ENCODE measurements at places on chromosomes 5 and 9. TPM values are rescaled to one million over a fixed set of nuclear protein-coding genes. Genes with fewer than 3 reads are reported as not detected.
A peak's percentile ranks its signal among the peaks of the same experiment; 100 is the strongest.

CHSY3 gene
- total RNA-seq: 6.7 TPM

DNA sequence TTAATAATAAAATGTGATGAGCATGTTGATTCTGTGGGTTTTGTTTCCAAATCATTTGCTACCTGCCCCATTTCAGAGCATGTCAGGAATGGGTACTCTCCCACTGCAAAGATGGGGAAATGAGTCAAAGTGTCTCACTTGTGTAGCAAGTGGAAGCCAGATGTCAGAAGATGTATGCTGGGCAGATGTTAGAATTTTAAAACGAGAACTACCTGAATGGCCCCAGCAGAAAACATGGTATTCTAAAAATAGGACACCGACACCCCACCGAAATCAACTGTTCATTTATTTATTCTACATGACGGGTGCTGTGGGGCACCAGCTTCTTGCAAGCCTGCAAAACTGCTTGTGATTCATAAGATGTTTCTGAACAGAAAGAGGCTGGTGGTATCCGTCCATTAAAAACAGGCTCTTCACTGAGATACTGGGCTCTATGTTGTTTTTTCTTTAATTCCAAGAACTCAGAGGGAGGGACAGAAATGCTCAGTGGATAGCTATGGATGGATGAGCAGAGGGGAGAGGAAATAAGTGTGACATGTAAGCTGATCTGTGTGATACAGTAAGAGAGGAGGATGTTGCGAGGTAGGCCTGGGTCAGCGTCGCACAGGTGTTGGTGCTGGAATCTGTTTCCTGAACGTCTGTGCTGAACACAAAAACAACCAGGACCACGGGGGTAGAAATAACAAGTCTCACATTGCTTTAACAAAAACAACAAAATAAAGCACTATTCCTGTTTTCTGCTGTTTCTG lies 157.2 kb downstream of the EFNA5 start:
- no peak overlapping the region for H3K4me3 ChIP-seq
- peaks cover 5% of the 10 kb centered on the region for H3K4me1 ChIP-seq
- DNase-seq: no peak
- no peaks in the 10 kb centered on the region for H3K27me3 ChIP-seq
- H3K27ac ChIP-seq: no peak overlapping the region
- H3K36me3 ChIP-seq: no peaks in the 10 kb centered on the region

DNA sequence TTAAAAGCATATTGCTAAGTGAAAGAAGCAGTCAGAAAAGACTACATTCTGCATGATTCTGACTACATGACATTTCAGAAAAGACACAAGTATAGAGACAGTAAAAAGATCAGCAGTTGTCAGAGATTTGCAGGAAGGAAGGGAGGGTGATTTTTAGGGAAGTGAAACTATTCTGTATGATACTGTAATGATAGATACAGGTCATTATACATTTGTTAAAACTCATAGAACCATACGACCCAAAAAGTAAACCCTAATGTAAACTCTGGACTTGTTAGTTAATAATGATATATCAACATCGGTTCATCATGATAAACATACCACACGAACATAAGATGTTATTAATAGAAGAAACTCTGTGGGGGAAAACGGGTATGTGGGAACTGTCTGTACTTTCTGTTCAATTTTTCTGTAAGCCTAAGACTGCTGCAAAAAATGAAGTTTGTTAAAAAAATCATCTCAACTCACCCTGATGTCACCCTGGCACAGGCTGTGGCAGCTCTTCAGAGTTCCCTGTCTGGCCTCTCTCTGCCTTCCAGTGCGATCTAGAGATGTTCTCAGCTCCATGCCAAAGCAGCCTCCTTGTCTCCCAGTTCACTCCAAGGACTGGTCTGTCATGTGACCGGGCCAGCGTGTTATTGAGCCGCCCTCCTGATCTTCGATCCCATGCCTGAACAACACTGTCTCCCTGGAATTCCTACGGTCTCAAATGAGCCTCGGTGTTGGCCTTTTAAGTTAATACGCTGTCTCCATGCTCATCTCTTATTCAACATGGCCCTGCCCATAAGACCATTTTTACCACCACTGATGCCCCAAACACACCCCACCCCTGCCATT lies 35.4 kb downstream of the PRLR start:
- no peak for DNase-seq
- no peak overlapping the region for H3K27ac ChIP-seq
- H3K36me3 ChIP-seq: no peaks in the 10 kb centered on the region
- no peak overlapping the region for H3K4me3 ChIP-seq
- no peaks in the 10 kb centered on the region for H3K27me3 ChIP-seq

GRCh38 chr9:80417211-80417773 lies 845.5 kb downstream of the TLE4 start:
- no peaks in the 10 kb centered on the region for H3K36me3 ChIP-seq
- H3K27ac ChIP-seq: no peak overlapping the region
- no peak for DNase-seq
- no peaks in the 10 kb centered on the region for H3K4me1 ChIP-seq
- no peaks in the 10 kb centered on the region for H3K27me3 ChIP-seq

DNA sequence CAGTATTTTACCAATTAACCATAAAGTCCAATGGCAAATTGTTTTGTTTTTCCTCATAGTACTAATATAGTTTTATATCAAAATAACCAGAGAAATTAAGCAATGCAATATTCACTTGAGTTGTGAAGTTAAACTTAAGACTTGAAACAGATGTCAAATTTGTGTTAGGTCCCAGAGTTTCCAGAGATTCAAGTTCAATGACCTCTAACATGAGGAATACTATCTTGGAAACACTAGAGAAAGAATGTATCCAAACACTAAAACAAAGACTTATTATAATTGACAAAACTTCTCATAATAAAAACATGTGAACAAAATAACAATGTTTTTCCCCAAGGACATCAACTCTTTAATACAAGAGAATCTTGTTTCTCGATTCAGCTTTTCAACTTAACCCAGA lies 18.0 kb downstream of the SUSD1 start:
- H3K27me3 ChIP-seq: no peaks in the 10 kb centered on the region
- H3K27ac ChIP-seq: no peak overlapping the region
- no peak for DNase-seq
- no peaks in the 10 kb centered on the region for H3K36me3 ChIP-seq
- H3K4me3 ChIP-seq: no peak overlapping the region
- H3K4me1 ChIP-seq: no peaks in the 10 kb centered on the region

- H3K27me3 ChIP-seq: peaks cover 98% of the 10 kb centered on the region
- no peak overlapping the region for H3K4me3 ChIP-seq
- H3K36me3 ChIP-seq: no peaks in the 10 kb centered on the region
- H3K27ac ChIP-seq: no peak overlapping the region
- peak; percentile 45 for DNase-seq
Observed at GRCh38 chr9:16868701-16869100, 1.8 kb downstream of the BNC2 start.

ZDHHC11 gene
- 12.7 TPM for total RNA-seq

FBXL7 gene
- total RNA-seq: 19.0 TPM

DNA sequence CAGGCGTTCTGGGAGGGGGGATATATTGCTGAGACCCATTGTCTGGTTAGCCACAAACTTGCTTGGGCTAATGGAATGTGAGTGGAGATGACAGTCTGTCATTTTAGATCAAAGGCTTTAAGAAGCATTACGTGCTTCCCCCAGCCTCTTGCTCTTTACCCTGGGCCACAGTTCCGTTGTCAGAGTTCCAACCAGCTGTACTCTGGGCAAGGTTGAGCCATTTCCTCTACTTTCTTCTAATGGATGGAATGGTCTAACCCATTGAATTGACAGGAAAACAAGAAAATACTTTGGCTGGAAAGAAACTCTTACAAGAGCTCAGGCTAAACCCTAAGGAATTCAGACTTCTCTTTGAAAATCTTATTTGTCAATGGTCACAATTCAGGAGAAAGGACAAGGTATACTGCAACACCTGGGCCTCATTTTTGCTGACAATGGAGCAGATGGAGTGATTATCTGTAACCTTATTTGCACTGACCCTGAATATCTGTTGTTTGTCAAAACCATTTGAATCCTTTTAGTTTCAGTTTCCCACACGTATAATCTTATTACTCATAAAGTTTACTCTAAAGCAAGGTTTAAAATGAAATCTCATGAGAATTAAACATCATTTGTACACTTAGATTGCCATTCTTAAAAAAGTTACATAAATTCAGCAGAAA lies 231.4 kb downstream of the PDE4D start:
- no peak overlapping the region for H3K27ac ChIP-seq
- no peak overlapping the region for H3K4me3 ChIP-seq
- no peaks in the 10 kb centered on the region for H3K36me3 ChIP-seq
- H3K4me1 ChIP-seq: peaks cover 7% of the 10 kb centered on the region

TSSK1B gene
- 0.14 TPM for total RNA-seq

GRCh38 chr9:88258024-88258423 lies 119.7 kb upstream of the SPATA31C2 start:
- peak; percentile 17 for DNase-seq
- H3K27me3 ChIP-seq: no peaks in the 10 kb centered on the region
- H3K27ac ChIP-seq: peak overlapping the region; percentile 4
- no peaks in the 10 kb centered on the region for H3K36me3 ChIP-seq

NKD2 gene
- total RNA-seq: 4.4 TPM

DNA sequence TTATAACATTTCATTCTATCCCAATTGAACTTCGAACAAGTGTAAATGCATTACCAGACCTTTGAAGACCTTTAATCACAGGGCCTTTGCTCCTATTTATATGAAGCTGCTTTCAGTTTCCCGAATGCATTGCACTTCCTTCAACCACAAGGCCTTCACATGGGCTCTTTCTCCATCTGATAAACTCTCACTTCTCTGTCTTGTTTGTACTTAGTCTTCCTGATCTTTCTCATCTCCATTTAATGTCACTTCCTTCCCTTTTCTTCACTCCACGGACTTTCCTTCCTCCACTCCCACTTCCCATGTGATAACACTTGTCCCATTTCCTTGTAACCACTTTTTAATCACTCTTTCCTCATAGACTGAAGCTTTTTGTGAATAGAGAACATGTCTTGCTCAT lies 74.3 kb upstream of the TNC start:
- DNase-seq: no peak
- no peaks in the 10 kb centered on the region for H3K27me3 ChIP-seq
- no peaks in the 10 kb centered on the region for H3K36me3 ChIP-seq
- H3K4me1 ChIP-seq: no peaks in the 10 kb centered on the region

KCNV2 gene
- not detected for total RNA-seq

DNA sequence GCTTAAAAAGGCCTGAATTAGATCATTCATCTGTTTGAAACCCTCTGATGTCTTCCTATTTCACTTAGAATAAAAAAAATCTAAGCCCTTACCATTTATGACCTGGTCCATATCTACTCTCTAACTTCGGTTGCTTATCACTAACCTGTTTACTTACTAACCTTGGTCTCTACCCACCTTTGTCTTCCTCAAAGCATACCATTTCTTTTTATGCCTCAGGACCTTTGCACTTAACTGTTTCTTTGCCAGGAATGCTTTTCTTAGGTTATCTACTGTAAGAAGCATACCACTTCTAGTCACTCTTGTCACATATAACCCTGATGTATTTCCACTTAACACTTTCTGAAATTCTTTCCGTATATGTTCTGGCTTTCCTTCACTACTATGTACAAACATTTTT lies 67.0 kb downstream of the UHRF2 start:
- DNase-seq: no peak
- no peak overlapping the region for H3K4me3 ChIP-seq
- peaks cover 23% of the 10 kb centered on the region for H3K36me3 ChIP-seq
- H3K27ac ChIP-seq: no peak overlapping the region
- H3K4me1 ChIP-seq: no peaks in the 10 kb centered on the region

MARVELD2 gene
- total RNA-seq: 4.9 TPM
